ENCODE measurements at places on chromosomes 2 and 18.

- no peak for DNase-seq
Observed at GRCh38 chr2:144835634-144836350, 315.9 kb upstream of the ZEB2 start.

GRCh38 chr2:86237172-86237571 is 37.9 kb downstream of the MRPL35 start:
- no peak for DNase-seq

- DNase-seq: no peak
Observed at GRCh38 chr18:24611075-24611474, 150.6 kb downstream of the HRH4 start.

GRCh38 chr2:197248623-197249022 is 62.0 kb downstream of the ANKRD44 start:
- no peak for DNase-seq

- DNase-seq: no peak
Observed at GRCh38 chr18:50071397-50071796, 123.5 kb downstream of the MYO5B start.

GRCh38 chr2:138521821-138522220 is 20.3 kb downstream of the SPOPL start:
- no peak for DNase-seq

DNA sequence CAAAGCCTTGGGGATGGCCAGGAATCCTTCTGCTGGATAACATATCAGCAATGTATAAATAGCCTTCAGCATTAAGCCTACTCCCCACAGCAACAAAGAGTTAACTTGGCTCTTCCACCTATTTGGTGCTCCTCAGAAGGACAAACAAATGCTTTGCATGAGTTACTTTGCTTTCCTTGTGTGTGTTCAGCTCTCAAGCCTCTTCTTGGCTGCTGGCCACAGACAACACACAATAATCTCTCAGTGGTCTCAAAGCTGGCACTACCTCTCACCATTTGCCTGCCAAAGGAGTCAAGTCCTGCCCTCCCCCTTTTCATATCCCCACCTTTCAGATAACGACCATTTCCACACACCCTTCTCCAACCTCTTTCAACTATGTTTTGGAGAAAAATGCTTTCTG is 17.5 kb downstream of the FTCDNL1 start:
- no peak for DNase-seq

- DNase-seq: no peak
Observed at GRCh38 chr18:2714140-2714539, 58.6 kb downstream of the SMCHD1 start.

DNA sequence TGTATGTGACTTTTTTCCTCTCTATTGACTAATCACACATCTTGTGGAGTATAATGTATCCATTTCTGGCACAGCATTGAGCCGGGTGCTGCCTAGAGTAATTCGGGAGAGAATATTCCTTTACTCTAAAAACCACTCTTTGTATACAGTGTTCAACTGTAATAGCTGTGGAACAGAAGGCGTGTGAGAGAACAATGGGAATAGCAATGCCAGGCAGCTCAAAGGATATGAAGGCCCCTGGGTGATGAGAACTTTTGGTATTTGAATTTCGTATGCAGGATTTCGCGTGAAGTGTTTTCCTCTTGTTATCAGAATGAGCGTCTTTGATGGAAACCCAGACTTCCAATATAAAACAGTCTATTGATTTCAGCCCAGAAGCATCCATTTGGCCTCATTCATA is 84.6 kb upstream of the MAP3K20 start:
- DNase-seq: no peak

DNA sequence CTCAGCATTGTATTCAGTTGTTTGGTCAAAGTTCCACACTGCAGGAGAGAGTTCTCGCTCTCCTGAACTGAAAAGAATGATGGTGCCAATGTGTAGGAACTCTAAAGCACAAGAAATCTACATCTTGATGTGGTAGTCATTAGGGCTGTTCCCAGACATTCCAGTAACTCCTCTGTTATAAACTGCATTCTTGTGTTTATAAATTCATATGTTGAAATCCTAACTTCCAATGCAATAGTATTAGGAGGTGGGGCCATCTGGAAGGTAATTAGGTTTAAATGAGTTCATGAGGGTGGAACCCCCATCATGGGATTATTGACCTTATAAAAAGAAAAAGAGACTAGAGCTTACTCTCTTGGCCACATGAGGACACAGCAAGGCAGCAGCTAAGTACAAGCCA is 239.6 kb downstream of the CDH20 start:
- no peak for DNase-seq

- no peak for DNase-seq
Observed at GRCh38 chr2:60954139-60954538, 63.4 kb upstream of the PEX13 start.

DNA sequence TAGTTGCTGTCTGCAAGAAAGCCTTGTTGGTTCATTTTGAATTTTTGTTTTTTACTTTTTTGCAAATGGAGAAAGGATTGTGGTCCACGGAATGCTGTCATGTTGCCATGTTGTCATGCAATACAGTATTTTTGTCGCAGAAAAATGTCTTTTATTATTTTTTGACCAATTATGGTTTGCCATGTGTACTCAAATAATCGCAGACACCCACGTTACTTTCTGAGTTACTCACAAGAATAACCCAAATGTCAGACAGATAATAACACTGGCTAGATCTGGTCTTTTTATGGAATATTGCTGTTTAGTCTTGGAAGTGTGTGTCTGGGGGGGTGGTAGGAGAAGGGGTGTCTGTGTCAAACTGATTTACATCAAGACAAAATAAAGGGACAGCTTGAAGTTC is 188.9 kb downstream of the LTBP1 start:
- no peak for DNase-seq

GRCh38 chr18:51385270-51385669 is 187.8 kb upstream of the MEX3C start:
- DNase-seq: no peak

DNA sequence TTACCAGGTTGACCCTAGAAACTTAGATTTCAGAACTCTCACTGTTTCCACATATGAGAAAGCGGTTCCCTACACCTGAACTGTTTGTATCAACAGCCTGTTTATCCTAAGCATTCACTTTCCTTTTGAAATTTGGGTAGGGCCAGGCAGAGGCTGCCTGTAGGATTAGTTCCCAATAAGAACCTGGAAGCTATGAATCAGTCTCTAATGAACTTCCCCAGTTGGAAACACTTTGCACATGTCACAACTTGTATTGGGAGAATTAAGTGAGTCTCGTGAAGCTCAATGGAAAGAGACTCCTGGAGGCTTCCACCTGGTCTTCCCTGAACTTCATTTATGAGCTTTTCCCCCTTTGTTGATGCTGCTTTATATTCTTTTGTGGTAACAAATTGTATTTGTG is 486.6 kb upstream of the HS6ST1 start:
- no peak for DNase-seq

GRCh38 chr2:43212931-43213330 is 13.5 kb downstream of the ZFP36L2 start:
- DNase-seq: peak; percentile 80

GRCh38 chr2:127305990-127306585 is 12.1 kb upstream of the ERCC3 start:
- DNase-seq: no peak

DNA sequence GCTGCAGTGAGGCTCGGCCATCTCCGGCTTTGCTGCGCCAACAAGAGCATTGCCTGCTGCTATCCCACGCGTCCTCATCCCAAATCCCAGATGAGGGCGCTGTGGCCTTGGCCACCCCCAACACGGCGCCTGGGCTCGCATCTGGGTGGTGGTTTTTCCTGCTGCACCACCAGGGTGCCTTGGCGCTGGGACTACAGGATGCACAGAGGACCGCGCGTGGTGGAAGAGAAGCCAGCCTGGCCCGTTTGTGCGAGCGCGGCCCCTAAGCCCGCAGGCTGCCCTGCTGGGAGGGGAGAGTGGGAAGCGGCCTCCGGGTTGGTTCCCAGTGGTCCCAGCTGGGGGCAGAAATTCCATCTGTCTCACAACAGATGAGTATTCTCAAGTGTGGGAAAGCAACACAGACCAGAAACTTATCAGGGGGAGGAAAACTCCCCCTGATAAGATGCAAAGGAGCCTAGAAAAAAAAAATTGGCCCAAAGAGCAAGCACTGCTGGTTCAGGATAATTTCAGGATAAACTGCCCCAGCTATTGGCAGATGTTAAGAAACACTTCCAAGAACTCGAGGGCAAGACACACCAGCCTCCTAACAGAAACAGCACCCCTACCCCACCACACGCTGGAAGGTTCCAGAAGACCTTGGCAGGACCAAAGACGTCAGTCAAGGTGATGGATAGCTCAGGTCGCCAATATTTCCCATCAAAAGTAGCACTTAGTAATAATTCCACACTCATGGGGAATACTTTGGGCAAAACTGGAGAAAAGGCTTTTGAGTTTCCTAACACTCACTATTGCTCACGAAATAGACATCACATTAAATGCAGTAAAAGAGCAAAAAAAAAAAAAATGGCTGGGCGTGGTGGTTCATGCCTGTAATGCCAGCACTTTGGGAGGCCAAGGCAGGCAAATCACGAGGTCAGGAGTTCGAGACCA is 152.1 kb downstream of the PXDN start:
- peak; percentile 76 for DNase-seq

DNA sequence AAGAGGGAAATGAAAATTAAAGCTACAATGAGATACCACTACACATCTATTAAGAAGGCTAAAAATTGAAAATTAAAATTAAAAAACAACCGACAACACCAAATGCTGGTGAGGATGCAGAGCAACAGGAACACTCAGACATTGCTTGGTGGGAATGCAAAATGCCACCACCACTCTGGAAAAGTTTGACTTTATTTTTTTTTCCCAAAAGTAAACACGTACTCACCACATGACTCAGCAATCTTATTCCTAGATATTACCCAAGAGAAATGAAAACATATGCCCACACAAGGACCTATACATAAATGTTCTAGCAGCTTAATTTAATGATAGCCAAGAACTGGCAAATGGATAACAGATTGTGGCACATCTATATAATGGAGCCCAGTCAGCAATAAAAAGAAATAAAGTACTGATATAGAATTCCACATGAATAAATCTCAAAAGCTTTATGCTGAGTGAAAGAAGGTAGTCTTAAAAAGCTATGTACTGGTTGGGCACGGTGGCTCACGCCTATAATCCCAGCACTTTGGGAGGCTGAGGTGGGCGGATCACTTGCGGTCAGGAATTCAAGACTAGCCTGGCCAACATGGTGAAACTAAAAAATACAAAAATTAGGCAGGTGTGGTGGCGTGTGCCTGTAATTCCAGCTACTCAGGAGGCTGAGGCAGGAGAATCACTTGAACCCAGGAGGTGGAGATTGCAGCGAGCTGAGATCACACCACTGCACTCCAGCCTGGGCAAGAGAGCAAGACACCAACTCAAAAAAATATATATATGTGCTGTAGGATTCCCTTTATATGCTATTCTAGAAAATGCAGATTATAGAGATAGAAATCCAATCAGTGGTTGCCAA is 4.2 kb upstream of the PROC start:
- DNase-seq: no peak

DNA sequence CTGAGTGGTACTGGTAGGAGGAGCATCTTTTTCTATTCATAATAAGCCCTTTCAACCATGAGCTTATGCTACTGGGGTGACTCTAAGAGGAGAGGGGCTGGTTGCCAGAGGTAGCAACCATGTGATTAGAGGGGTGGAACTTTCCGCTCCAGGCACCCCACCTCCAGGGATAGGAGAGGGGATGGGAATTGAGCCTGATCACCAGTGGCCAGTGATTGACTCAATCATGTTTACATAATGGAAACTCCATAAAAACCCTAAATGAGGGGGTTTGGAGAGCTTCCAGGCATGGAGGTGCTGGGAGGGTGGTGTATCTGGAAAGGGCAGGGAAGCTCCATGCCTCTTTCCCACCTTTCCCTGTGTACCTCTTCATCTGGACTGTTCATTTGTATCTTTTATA is 46.6 kb upstream of the RHOB start:
- no peak for DNase-seq

- no peak for DNase-seq
Observed at GRCh38 chr2:178452334-178452733, 1.2 kb downstream of the PJVK start.

GRCh38 chr2:156908825-156909224 is 348.7 kb upstream of the GALNT5 start:
- no peak for DNase-seq

DNA sequence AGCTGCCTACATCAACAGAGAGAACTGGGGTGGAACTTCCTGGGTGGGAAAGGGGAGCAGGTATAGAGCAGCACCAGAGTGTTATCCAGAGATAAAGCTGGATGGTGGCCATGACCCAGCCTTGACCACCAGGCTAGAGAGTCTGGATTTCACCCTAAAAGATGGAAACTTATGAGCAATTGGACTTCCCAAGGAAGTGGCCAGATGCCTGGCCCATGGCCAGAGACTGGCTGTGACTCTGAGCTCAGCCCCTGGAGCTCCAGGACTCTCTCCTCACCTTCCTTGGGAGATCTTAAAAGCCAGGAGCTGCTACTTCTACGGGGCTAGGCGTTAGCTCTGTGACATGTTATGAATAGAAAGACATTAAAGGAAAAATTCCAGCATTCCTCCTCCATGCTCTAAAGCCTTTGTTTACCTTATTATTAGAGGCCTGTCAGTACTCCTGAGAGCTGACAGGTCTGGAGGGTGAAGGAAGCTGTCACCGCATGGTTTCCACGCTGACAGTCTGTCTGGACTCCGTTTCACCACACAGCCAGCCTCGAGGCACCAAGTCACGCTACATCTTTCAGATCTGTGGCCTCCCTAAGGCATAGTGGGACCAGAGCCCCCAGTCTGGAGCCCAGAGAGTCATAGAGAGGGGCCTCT is 260.0 kb upstream of the SIX2 start:
- no peak for DNase-seq

DNA sequence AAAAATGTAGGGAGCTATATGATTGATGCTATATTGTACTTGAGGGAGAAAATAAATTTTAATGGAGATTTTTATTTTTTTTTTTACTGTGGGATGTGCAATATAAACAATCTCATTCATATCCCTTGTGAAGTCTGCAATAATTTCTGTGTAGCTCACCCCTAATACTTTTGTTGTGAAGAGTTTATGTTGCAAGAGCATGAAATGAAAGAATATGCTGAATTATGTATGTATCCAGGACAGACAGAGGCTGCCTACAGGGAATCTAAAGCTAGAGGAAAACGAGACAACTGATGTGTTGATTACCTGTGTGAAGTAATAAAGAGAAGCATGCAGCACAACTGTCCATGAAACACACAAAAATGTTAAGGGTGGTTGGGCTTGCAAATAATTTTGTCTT is 643.3 kb downstream of the DCDC2C start:
- no peak for DNase-seq
